ENCODE measurements at places on chromosomes 1 and 21.

GRCh38 chr1:150557813-150558212, 8.6 kb downstream of the ADAMTSL4 start:
- DNase-seq = no peak

DNA sequence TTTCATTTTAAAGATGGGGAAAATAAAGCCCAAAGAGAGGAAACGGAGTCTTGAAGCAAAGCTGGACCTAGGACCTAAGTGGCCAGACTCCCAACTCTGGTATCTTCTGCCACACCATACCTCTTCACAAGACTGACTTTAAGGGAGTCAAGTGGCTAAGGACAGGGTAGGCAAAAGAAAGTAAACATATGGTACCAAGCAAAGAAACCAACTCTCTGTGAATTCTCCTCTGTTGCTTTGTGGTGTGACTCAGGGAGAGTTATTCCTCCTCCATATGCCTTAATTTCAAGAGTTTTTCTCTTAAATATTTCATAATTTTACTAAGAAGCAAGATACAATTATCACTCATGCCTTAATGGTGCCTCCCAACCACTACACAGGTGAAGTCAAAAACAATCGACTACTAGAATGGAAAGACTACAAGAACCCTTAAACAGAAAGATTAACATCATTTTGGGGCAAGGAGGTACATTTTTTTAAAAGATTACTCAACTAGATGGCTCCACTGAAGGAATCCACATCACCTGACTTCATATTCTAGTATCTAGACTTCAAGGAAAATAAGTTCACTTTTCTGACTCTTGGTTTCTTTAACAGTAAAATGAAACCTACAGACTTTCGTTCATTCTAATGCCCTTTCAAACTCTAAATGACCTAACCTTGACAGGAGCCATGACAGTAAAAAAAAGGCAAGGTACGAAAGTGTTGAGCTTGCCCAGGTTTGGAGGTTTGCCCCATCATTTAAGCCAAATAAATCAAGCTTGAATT, 44.2 kb downstream of the LUZP1 start:
- DNase-seq = no peak

GRCh38 chr1:57800376-57800775, 376.5 kb upstream of the DAB1 start:
- DNase-seq = no peak

DNA sequence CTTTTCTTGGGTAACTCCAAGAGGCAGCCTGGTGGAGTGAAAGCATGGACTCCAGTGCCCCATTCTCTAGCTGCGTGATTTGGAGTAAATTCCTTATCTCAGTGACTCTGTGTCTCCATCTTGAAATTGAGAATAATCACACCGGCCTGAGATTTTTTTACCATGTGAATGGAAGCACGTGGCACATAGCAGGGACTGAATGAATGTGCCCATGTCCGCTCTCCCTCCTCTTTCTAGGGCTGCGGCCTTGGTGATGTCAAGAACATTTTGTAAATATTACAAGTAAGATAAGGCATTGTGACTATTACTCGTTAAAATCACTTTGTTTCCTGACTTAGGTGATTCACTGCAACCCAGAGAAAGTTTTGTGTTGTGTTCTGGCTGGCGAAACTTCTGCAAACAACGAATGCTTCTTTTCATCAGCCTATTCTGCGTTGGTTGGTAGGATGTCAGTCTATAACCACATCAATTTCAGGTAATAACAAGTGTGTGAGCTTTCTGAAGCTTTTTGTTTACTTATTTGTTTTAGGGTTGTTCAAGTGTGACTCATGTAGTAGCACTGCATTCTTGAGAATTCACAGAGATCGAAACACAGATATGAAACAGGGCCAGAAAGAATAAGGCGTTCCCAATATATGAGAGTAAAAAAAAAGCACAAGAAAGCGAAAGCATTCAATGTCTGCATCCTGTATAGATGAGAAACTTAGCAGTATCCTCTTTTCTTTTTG, 135.7 kb upstream of the SLC45A1 start:
- no peak for DNase-seq

All from activated naive CD8-positive, alpha-beta T cell treated with anti-CD3 and anti-CD28 coated beads, Interleukin-2, amount 50 U/mL, for 16 hours (primary cell).